GDM1 (cell line): ENCODE measurements at places on chromosomes 6 and 20.

- DNase-seq, result no peak
Measured at GRCh38 chr6:113466526-113466925, 390.6 kb upstream of the MARCKS start.

- DNase-seq, result no peak
Measured at GRCh38 chr6:98641949-98642719, 192.2 kb upstream of the POU3F2 start.

DNA sequence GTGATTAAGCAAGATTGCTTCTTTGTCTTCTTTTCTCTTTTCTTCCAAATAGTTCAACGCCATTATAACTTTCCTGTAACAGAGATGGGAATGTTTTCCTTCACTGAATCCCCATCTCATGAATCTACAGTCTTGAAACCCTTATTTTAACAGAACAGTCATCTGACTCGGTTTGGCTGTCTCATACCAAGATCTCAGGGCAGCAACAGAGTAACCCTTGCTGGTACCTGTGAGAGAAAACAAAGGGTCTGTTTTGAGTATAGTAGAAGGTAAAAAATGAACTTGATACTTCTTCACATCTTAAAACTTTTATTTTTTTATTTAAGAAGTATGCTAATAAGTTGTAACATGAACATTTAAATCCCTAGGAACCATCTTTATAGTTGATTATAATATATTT, 19.6 kb upstream of the DSE start:
- DNase-seq, result no peak

DNA sequence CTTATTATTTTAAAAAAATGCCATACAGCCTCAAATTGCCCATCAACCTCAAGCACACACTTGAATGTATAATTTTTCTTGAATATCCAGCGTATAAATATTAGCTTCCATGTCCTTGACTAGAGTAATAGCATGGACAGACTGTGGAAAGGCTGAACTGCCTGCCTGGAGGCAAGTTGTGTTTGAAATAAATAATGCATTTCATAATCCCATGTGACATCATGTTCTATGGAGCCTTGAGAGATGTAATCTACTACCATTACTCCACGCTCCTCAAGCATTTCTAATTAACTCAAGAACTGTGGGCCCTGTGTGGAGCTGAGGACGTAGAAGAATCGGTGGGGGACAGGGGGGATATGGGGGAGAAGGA, 94.2 kb downstream of the CDS2 start:
- DNase-seq, result no peak

GRCh38 chr6:35603326-35604202, 85.2 kb downstream of the FKBP5 start:
- no peak for DNase-seq

GRCh38 chr6:4225161-4225872, 89.9 kb upstream of the ECI2 start:
- no peak for DNase-seq

DNA sequence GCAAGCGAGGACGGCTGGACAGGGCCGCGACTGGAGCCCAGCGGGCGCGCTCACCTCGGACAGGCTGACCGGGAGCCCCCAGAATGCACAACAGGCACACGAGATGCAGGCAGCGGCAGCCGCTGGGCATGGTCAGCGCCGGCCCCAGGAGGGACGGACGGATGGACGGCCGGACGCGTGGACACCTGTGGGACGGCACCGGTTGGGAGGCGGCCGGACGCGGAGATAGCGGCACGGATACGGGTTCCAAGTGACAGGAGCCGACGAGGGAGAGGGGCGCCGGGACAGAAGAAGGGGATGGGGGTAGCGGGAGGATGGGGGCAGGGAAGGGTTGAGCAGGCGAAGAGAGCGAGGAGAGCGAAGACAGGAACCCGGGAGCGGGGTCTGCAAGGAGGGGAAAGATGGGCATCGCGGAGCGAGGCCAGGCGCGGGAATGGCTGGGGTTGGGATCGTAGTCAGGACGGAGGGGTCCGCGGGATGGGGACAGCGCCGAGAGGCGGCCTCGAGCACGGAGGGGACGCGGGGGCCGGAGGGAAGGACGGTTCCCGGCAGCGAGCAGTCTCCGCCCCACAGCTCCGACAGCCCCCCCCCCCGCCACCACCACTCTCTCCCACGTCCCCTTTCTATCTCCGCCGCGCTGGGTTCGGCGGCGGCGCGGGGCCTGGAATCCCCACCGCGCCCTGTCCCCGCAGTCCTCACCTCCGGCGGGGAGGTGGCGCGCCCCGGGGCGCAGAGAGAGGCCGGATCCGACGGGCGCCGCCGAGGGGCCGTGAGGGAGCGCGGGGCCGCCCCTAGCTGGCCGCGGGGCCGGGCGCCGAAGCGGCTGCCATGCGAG, 435 bp downstream of the DLK2 start:
- DNase-seq, result no peak

DNA sequence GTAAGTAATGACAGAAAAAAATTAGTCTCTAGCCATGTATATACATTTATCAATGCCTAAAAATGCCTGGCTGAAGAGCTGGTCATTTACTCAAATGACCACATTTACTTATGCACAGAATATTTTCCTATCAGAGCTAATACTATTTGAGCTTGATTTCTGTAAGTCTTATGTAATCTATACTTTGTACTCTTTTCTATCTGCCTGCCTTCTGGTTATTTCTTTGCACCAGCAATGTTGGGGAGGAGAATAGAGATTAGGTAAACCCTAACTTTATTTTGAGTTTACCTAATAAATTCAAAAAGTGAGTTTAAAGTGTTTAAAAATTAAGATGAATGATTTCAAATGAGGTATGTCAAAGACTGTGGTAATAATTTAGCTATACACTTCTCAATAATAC, 3.7 kb downstream of the CALHM5 start:
- no peak for DNase-seq

DNA sequence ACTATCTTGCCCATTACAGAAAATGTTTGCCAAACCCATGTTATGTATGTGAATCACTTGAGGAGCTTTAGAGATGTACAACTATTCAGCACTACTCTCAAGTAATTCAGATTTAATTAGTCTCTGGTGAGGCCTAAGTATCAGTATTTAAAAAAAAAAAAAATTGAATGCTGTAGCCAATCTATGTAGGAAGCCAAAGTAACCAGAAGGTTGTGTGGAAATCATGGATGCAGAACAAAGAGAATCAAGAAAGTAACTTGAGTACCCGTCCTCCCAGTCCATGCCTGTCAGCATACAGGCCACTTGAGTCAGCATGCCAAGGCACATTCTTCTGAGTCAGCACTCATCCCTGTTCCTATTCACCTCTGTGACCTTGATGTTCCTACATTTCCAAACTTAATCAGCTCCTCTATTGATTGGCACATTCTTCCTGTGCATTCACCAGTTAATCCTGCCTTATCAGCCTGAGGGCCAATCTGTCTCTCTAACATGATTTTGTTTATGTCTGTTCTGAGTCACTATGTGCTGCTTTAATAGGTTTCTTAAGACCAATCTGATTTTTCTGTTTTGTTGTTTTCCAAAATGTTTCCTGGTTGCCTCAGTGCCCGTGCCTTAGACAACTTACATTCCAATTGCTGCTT, 165.6 kb downstream of the KCNQ5 start:
- no peak for DNase-seq
